ENCODE measurements at places on chromosomes 16 and 17.

- DNase-seq = no peak
Observed at GRCh38 chr17:64291268-64291851, 28.3 kb upstream of the TEX2 start.

DNA sequence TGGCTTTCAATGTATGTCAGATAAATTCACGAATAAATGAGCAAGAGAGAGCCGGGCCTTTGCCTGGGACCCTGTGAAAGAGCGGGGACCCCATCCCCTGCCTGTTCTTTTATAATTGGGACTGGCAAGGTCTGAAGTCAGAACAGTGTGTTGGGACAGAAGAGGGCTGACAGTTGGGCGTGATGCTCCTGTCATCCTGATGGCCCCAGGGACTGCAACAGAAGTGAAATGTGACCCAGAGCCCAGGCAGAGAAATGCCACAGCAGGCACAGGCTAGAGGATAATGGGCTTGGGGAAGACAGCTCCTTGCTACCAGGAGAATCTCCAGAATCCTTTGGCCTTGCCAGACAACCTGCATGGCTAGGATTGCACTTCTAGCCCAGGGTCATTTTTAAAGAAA lies 37.9 kb downstream of the GSG1L start:
- no peak for DNase-seq

- DNase-seq = peak; percentile 79
Observed at GRCh38 chr17:47275245-47275984, 21.8 kb downstream of the ITGB3 start.

DNA sequence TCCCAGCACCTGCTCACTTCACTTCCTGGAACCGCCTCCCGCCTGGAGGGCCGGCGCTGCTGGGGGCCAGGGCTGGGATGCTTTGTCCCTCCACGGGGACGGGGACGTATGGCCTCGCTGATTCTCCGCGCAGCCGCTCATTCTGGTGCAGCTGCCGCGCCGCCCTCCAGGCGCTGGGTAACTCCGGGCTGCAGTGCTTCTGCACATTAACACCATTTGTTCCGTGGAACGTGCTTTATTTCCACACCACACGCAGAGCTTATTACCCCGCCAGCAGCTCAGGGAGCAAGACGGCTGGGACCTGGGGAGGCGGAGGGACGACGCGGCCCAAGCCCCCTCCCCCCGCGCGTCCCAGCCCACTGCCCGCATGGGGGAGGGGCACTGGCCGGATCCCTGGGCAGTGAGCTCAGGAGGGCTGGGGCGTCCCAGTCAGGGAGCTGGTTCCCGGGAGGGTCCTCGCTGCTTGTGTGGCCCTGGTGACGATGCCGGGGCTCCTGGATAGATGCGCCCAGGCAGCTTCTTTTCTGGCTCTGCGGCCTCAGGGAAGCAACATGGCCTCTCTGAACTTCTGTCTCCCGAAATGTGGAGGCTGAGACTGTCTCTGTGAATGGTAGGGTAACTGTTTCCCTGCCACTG lies 45.4 kb upstream of the ACSF3 start:
- no peak for DNase-seq

DNA sequence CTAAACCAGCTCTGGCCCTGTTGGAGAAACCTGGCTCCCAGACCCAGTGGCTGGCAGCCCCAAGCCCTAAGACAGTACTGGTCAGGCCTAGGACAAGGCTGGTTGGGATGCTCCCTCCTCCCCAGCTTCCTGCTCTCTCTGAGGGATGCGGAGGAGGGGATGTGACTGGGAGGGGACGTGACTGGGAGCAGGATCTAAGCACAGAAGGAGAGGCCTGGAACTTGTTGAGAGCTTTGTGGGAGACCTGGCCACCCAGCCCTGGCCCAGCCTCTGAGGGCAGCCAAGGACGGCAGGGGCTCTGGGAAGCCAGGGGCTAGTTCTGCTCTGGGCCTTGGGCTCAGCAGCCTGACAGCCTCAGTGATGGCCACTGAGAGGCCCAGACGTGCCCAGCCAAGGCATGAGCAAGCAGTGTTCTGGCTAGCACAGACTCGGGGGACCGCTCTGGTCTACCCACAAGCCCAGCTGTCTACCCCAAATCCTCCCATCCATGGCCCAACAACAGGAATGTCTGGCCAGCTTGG lies 22.8 kb downstream of the ATP6V0D1 start:
- DNase-seq = no peak

- no peak for DNase-seq
Observed at GRCh38 chr17:21042458-21043295, at the start of gene USP22. Gene USP22 (minus strand): TSS chr17:21043011. CDS start chr17:21042835, 176 bp downstream.

- DNase-seq = no peak
Observed at GRCh38 chr17:46982577-46982976, 3.5 kb upstream of the RPRML start.

GRCh38 chr17:40312131-40312731 lies 3.3 kb downstream of the RARA start:
- DNase-seq = peak; percentile 67

Data from thyroid gland (tissue), 4 donors.